Activated T-cell treated with anti-CD3 and anti-CD28 coated beads, Interleukin-2, amount 50 U/mL, for 1 hour (primary cell): ENCODE measurements at places on chromosomes 12 and 14.

- no peak for DNase-seq
These were observed 49.4 kb upstream of the BCL11B start for GRCh38 chr14:99321236-99321925.

DNA sequence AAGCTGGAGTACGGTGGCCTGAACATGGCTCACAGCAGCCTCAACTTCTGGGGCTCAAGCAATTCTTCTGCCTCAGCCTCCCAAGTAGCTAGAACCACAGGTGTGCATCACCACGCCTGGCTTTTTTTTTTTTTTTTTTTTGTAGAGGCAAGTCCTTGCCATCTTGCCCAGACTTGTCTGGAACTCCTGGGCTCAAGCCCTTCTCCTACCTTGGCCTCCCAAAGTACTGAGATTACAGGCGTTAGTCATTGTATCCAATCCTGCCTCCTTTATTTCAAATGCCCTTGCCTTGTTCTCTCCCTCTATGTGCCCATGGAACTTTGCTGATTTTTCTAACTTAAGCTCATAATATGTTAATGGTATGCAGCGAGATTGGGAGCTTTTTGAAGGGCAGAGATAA is 49.2 kb upstream of the PRICKLE1 start:
- DNase-seq, result no peak

DNA sequence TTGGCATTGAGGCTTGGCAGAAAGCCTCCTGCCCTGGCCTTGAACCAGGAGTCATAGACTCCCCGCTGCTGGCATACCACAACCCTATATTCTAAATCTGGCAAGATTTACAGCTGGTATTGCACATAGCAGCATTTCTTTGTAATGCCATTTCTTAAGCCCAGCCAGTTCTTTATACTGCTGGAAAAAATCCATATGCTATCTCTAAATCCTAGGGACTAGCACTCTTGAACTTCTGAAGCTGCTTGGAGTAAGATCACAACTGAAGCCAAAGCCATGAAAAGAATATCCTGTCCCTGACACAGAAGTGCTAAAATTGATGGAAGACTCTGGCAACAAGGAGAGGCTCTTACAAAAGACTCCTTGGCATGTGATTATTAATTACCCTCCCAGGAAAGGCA is 89.3 kb downstream of the KCNC2 start:
- no peak for DNase-seq

DNA sequence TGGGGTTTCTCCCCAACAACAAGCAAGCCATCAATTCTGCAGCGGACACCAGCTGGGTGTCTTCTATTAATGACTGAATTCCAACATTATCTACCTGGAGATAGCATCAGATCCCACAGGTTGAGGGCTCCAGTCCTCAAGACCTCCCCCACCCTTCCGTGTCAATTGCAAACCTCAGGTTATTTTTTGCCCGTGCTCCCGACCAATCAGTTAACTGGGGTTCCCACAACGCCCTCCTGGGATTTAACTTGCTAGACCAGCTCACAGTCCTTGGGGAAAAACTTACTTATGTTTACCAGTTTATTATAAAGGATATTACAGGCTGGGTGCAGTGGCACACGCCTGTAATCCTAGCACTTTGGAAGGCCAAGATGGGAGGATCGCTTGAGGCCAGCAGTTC is 9.7 kb downstream of the DICER1 start:
- no peak for DNase-seq

- no peak for DNase-seq
These were observed 44.0 kb upstream of the LRTM2 start for GRCh38 chr12:1776170-1776921.

GRCh38 chr14:39488600-39488999 is 56.4 kb upstream of the FBXO33 start:
- DNase-seq, result no peak

DNA sequence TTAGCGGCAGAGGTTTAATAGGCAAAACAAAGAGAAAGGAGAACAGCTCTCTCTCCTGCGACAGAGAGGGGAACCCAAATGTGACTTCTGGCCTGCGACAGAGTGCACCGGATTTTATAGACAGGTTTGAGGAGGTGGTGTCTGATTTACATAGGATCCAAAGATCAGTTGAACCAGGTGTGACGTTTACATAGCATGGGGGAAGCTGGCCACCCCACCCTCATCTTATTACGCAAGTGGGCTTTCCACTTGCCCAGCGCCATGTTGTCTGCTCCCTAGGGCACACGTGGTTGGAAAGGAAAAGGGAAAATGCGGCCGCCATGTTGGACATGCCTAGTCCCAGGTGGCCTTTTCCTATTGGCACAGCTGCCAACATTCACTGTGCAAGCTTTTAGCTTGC is 17.4 kb downstream of the BCL2L14 start:
- DNase-seq, result no peak

- no peak for DNase-seq
These were observed 12.8 kb downstream of the NEK9 start for GRCh38 chr14:75113932-75114539.

- no peak for DNase-seq
These were observed 183.5 kb downstream of the PRKCH start for GRCh38 chr14:61504901-61505300.

- DNase-seq, result no peak
These were observed 5.5 kb upstream of the SLC7A7 start for GRCh38 chr14:22820731-22821130.

GRCh38 chr14:90774316-90774715 is 41.9 kb downstream of the TTC7B start:
- DNase-seq, result no peak

DNA sequence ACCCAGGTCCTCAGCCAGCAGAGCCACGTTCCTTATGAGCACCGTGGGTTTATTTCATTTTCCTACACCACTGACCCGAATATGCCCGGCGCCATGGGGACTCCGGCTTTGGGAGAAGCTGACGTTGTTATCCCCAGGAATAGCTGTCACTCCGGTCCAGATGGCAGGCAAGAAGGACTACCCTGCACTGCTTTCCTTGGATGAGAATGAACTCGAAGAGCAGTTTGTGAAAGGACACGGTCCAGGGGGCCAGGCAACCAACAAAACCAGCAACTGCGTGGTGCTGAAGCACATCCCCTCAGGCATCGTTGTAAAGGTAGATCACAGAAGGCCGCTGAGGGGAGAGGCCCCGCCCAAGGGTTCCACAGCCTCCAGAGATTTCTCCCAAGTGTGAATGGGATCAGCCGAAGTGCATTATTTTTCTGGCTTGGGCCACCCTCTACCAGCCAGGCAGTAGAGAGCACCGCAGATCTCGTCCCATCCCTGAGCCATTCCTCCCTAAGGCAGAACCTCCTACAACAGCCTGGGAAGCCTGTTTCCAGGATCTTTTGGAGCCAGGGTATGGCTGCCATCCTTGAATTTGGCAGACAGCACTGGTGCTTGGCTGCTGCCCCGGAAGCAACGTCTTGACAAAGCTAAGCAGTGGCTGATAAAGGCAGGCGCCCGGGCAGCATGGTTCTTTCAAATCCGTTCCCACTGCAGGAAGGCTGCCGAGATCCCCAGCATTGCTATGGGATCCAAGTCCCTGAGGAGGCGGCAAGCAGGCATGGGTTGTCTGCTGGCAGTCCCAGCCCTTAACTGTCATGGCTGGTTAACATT is 17.8 kb downstream of the CDK2AP1 start:
- DNase-seq, result no peak

DNA sequence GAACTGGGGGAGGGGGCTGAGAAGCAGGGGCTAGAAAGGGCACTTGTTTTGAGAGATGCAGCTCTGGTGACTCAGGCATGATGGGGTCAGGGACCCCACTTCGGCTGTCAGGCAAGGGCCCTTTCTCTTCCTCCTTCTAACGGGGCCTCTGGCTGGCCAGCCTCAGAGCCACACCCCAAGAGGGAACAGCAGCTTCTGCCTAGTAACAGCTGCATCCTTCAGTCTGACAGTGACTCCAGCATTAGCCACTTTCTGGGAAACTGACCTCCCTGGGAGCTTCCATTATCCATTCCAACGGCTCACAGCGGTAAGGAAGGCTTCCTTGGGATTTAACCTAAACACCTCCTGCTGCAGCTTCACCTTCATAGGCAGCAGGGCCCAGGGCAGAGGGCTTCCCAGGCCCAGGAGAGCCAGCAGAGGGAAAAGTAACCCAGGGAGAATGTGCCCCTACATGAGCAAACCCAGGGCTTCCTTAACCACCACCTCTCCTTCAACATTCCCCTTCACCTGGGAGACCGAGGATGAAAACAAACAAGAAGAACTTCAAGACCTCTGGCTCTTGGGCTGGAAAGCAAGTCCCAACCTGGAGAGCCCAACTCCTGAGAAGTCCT is 2.7 kb downstream of the NCKAP5L start:
- DNase-seq, result no peak

- no peak for DNase-seq
These were observed 7.0 kb downstream of the ERP27 start for GRCh38 chr12:14931359-14931758.

DNA sequence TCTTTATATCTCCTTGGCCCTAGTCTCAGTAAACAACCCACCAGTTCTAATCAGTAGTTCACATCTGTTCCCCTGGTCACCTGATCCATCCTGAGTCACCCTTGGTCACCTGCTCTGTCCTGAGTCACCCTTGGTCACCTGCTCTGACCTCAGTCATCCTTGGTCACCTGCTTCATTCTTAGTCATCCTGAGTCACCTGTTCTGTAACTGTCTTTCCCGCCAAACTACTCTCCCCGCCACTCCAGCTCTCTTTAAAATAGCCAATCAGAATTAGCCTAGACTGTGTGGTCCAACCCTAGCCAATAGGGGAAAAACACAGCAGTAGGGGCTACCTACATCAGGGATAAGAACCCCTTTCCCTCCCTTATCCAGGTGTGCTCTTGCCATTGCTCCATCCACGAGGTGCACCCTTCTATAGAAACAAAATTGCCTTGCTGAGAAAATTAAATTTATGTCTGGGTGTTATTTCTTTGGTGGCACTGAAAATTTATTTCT is 245.4 kb upstream of the DIO3 start:
- DNase-seq, result no peak

GRCh38 chr12:42534184-42534838 is 55.2 kb downstream of the PRICKLE1 start:
- no peak for DNase-seq

GRCh38 chr14:61212546-61212945 is 68.6 kb downstream of the TMEM30B start:
- no peak for DNase-seq

GRCh38 chr12:87509237-87509820 is 519.9 kb downstream of the C12orf50 start:
- DNase-seq, result no peak

DNA sequence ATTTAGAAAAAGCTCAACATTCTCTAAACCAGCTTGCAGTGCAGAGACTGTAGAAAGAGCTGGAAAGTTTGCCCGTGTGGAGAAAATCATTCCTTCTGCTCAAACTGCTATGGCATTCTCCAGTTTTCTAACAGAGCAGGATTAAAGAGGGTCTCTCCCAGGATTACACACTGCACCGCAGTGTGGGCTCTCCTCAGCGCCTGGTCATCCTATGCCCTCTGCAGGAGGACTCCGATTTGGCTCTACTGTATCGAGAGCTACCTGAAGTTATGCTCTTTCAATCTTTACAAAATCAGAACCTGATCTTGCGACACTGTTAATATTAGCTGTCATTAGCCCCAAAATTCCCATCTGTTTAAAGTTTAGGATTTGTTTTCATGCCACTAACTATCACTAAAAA is 33.0 kb downstream of the BHLHE41 start:
- no peak for DNase-seq

GRCh38 chr14:28656704-28657255 is 109.8 kb upstream of the FOXG1 start:
- DNase-seq, result no peak

GRCh38 chr12:123389560-123390351 is 5.8 kb downstream of the KMT5A start:
- DNase-seq, result peak; percentile 56

- no peak for DNase-seq
These were observed 15.0 kb upstream of the ORAI1 start for GRCh38 chr12:121611306-121611705.

- DNase-seq, result no peak
These were observed 417.7 kb upstream of the ATXN7L3B start for GRCh38 chr12:74119811-74120362.

GRCh38 chr12:127560041-127560478 is 706.9 kb upstream of the TMEM132C start:
- DNase-seq, result no peak

- DNase-seq, result no peak
These were observed 318.1 kb downstream of the SSPN start for GRCh38 chr12:26513363-26514043.

- no peak for DNase-seq
These were observed 923.1 kb upstream of the MDGA2 start for GRCh38 chr14:48598458-48598857.

GRCh38 chr12:28269851-28270250 is 79.6 kb downstream of the CCDC91 start:
- no peak for DNase-seq

- no peak for DNase-seq
These were observed 598 bp downstream of the RASSF9 start for GRCh38 chr12:85835426-85836196.

DNA sequence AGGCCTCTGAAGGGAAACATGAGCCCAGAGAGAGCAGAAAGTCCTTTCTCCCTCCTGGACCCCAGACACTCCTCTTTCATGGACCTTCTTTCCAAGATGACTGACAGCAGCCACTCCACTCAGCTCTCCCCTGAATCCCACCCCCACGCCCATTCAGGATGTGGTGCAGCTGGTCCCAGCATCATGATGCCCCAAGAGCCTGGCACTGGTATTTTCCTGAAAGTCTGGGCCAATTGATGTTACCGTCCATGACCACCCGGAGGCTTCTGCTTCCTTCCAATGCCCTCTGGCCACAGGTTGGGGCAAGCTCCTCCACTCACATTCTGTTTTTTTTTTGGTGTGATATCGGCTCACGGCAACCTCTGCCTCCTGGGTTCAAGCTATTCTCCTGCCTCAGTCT is 112.6 kb downstream of the CALM1 start:
- DNase-seq, result no peak

GRCh38 chr14:54140551-54140950 is 183.9 kb upstream of the BMP4 start:
- no peak for DNase-seq

- no peak for DNase-seq
These were observed 83.2 kb downstream of the ETV6 start for GRCh38 chr12:11732715-11733114.

- no peak for DNase-seq
These were observed 43.2 kb downstream of the ERC1 start for GRCh38 chr12:1034243-1034642.

GRCh38 chr12:26471560-26471959 is 276.2 kb downstream of the SSPN start:
- DNase-seq, result no peak

GRCh38 chr14:103087343-103087835 is 3.4 kb downstream of the LBHD2 start:
- no peak for DNase-seq
